SJSA1 (cell line): ENCODE measurements at places on chromosomes 4 and X. TPM values are rescaled to one million over a fixed set of nuclear protein-coding genes. Genes with fewer than 3 reads are reported as not detected.

GRCh38 chrX:40175511-40176350 is 78.0 kb upstream of the BCOR start:
- DNase-seq = peak; percentile 84

The HMX1 gene
- total RNA-seq = 0.63 TPM in 1 of 2 replicates, not detected in the other

The RS1 gene
- 0.05 TPM in 1 of 2 replicates, not detected in the other for total RNA-seq

DNA sequence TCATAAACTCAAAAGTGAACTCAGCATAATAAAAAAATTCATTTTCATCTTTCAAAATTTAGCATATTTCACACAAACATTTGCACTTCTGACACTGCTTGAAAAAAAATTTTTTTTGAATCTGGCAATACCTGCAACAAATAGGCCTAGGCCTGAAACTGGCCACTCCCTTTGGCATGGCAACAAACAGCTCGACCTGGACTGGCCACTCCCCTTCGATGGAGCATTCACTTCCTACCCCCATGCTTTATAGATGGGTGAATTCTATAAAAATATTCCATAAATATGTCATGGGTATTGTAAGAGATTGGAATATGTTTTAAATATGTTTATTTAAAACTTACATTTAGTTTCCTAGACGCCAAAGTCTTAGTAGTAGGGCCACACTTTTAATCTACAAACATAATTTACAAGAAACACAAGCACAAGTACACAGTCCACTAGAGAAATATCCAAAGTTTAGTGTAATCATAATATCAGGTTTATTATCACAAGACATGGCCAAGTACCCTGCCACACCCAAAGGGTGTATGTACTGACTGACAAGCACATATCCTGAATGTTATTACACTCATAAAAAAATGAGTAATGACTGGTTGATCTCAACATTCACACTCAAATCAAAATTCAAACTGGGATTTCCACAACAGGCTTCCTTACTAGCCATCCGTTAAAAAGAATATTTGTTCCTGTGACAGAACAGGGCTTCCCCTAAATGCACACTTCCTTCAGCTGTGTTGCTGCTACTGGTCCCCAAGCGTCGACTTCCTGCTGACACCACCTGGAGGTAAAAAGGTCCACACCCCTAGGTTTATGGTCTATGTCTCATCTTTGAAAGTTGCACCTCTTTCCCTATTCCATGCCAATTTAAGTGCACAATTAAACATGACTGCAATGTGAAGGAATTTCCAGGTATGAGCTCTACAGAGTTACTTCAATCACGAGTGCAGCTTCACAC is 271.5 kb downstream of the NR3C2 start:
- DNase-seq = no peak

- no peak for DNase-seq
These were observed 134.3 kb downstream of the APBB2 start for GRCh38 chr4:41079881-41080560.

DNA sequence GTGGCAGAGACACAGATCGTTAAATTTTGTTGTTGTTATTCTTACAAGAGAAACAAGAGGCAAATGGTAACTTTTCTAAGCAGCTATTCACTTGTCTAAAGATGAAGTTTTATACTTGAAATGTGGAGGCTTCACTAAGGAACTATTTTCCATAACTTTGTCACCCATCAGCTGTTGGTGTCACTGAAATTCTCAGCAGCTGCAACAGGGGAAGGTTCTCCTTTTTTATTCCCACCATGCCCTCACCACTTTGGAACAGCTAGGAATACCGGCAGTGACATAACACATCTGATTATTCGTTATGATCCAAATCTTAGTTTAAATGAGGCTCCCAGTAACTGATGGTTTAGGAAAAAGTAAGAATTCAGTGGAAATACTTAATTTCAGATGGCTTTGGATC is 147.0 kb upstream of the LEF1 start:
- no peak for DNase-seq

DNA sequence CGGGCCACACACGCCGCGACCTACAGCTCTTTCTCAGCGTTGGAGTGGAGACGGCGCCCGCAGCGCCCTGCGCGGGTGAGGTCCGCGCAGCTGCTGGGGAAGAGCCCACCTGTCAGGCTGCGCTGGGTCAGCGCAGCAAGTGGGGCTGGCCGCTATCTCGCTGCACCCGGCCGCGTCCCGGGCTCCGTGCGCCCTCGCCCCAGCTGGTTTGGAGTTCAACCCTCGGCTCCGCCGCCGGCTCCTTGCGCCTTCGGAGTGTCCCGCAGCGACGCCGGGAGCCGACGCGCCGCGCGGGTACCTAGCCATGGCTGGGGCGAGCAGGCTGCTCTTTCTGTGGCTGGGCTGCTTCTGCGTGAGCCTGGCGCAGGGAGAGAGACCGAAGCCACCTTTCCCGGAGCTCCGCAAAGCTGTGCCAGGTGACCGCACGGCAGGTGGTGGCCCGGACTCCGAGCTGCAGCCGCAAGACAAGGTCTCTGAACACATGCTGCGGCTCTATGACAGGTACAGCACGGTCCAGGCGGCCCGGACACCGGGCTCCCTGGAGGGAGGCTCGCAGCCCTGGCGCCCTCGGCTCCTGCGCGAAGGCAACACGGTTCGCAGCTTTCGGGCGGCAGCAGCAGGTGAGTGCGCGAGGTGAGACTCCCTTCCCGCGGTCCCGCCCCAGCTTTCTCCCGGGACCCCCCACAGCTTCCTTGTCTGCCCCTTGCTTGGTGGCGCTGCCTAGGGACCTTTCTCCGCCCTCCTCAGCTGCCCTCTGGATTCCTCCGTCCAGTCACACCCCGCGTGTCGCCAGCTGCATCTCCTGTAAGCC is 678 bp downstream of the BMP3 start:
- no peak for DNase-seq

DNA sequence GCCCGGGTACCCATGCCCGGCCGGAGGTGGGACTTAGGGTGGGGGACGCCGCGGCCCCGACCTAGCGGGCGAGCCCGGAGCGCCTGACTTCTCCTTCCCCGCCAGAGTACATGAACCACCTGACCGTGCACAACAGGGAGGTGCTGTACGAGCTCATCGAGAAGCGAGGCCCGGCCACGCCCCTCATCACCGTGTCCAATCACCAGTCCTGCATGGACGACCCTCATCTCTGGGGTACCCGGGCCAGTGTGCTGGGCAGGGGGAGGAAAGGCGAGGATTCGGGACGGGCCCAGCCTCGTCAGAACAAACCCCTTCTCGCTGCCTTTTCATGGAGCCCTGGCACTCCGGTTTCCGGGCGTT is 622 bp downstream of the TAFAZZIN start:
- DNase-seq = no peak

- DNase-seq = no peak
These were observed 34.8 kb upstream of the SPANXD start for GRCh38 chrX:141733371-141733770.

The MAGEB10 gene
- not detected in 2 replicates for total RNA-seq

- no peak for DNase-seq
These were observed 16.1 kb upstream of the USO1 start for GRCh38 chr4:75708218-75708691.

DNA sequence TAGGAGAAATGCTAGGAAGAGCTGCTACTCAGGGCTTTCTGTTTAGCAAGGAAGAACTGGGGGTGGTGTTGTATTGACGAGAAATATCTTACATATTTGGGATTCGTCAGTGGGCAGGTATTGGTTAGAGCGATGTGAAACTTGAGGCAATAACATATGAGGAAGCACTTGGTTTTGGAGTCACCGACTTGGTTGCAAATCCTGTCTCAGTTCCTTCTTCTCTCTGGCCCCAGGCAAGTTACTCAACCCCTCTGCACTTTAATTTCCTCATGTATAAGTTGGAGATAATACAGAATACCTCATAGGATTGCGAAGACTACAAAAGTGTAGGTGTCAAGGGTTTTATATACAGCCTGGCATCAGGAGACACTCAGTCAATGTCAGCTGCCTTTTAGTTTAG is 34.1 kb downstream of the GPAT3 start:
- DNase-seq = no peak

DNA sequence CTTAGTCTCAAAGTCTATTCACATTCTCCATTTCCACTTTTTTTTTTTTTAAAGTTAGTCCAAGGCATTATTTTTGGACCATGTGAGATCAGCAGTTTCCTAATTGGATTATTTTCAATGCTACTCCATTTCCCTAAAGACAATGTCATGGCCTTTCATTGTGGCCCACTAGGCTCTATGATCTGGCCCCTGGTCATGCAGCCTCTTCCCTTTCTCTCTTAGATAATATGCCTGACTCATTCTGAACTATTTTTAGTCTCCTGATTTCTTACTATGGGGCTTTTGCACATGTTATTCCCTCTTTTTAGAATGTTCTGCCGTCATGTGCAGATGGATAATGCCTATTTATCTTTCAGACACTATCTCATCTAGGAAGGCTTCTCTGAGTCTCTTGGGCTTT is 157.3 kb downstream of the TMA16 start:
- no peak for DNase-seq

- peak; percentile 67 for DNase-seq
These were observed at the start of gene DMD for GRCh38 chrX:33211356-33212260. Gene DMD, minus strand, starts transcription at chrX:33211549. Its CDS starts 237 bp downstream, at chrX:33211312.

The CFI gene
- total RNA-seq = 3.7 and 6.1 TPM in 2 replicates

- DNase-seq = no peak
These were observed 37.2 kb downstream of the EIF4E start for GRCh38 chr4:98891478-98892337.

DNA sequence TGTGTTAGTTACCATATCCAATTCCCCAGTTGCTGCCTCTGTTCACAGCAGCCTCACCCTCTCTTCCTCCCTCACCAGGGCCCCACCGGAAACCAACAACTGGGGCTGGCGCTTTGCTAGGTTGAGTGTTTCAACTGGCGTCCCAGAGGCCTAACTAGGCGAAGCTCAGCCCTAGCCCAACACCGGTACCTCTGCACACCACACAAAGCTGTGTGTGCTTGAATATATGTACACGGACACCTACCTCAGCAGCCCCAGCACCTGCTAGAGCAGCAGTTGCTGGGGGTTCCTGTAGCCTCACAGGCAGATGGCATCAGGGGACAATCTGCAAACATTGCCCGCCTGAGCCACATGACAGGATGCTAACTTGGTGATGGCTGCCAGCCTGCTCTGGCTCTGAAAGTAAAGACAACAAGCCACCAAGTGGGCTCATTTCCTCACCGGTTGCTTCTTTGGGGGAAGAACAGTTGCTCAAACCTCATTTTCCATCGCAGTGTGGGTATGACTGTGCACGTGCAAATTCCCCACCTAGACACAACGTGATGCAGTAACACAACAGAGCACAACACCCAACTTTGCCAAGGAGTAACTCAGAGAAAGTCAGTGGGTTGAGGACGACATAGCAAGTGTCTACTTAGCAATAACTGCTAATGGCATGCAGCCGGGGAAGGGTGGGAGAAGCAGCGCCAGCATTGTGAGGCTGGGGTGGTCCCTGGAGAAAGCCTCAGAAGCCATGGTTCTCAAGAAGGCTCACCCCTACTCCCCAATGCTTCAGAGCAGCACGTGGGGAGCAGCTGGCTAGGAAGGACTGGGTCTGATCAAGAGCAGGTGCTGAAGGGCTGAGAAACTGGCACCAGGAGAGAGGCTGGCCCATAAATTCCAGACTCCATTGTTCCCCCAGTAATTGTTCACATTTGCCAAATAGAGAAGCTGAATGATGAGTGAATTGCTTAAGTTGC is 139.5 kb downstream of the SH3KBP1 start:
- DNase-seq = no peak

DNA sequence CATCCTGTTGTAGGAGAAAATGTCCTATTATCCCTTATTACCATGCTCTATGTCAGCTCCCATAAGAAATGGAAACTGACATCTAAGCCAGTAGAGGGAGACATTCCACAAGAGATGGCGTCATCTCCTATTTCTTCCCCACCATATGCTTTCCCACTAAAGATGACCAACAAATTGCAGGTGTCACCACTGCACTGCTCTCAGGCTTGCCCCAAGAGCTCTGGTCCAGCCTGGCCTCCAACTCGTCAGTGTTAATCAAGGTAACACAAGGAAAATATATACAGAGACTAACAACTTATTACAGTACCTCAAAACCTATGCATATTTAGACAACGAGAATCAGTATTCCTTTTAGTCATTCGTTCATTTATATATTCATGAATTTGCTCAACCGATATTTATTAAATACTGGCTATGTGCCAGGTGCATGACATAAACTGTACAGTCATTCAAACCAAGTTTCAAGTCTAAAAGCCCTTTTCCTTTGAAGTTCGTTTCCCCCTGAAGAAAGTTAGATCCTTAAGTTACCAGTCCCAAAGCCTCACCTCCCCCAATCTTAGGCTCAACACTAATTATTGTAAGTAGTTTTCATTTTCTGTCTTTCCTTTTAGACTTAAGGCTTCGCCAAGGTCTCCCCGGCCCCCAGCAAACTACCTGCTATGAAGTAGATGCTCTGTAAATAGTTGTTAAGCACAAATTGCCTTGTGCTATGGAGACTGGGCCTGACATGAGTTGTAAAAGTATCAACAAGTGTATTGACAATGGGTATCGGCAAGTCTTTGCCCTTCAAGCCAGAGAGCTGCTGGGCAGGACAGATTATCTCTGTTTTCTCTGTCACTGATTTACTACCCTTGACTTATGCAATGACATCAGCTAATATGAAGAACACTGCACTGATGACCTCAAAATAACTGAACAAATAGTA is 3.1 kb upstream of the FGB start:
- no peak for DNase-seq

GRCh38 chr4:109821185-109821584 is 5.6 kb downstream of the GAR1 start:
- DNase-seq = no peak

GRCh38 chrX:129590596-129590995 is 50.5 kb downstream of the OCRL start:
- DNase-seq = no peak

The DSPP gene
- not detected in 2 replicates for total RNA-seq
